ENCODE measurements at places on chromosomes 12 and 14.
A peak's percentile ranks its signal among the peaks of the same experiment; 100 is the strongest.

DNA sequence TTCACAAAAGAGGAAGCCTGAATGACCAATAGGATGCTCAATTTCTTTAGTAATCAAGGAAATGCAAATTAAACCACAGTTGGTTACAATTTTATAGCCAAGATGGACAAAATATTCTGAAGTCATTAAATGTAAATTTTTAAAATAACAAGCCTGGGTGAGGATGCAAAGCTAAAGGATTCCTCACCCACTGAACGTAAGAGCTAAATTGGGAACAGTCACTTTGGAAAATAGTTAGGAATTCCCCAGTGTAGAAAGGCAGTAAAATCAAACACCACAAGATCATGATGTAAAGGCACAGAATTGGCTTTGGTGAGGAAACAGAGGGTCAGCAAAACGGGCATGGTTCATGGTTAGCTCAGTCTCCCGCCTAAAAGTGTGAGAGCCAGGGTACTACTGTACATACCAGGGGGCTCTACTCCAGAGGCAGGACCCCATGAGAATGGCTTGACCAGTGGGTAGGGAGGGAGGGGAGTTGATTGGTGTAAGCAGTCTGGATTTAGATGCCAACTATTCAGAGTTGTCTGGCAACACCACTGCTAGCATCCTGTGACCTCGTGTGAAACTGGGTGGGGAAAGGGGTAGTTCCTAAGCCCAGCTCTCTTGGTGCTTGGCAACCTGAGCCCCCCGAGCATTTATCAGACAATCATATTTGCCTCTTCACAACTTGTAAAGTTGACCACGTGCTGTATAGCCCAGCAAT is 213.4 kb upstream of the EGLN3 start:
- DNase-seq: no peak

GRCh38 chr12:51749206-51749985 is 99.1 kb downstream of the FIGNL2 start:
- no peak for DNase-seq

- no peak for DNase-seq
Observed at GRCh38 chr14:71541973-71542690, 390.1 kb upstream of the RGS6 start.

- DNase-seq: no peak
Observed at GRCh38 chr12:11812241-11812585, 162.7 kb downstream of the ETV6 start.

- DNase-seq: no peak
Observed at GRCh38 chr12:102498471-102498870, 18.1 kb upstream of the IGF1 start.

DNA sequence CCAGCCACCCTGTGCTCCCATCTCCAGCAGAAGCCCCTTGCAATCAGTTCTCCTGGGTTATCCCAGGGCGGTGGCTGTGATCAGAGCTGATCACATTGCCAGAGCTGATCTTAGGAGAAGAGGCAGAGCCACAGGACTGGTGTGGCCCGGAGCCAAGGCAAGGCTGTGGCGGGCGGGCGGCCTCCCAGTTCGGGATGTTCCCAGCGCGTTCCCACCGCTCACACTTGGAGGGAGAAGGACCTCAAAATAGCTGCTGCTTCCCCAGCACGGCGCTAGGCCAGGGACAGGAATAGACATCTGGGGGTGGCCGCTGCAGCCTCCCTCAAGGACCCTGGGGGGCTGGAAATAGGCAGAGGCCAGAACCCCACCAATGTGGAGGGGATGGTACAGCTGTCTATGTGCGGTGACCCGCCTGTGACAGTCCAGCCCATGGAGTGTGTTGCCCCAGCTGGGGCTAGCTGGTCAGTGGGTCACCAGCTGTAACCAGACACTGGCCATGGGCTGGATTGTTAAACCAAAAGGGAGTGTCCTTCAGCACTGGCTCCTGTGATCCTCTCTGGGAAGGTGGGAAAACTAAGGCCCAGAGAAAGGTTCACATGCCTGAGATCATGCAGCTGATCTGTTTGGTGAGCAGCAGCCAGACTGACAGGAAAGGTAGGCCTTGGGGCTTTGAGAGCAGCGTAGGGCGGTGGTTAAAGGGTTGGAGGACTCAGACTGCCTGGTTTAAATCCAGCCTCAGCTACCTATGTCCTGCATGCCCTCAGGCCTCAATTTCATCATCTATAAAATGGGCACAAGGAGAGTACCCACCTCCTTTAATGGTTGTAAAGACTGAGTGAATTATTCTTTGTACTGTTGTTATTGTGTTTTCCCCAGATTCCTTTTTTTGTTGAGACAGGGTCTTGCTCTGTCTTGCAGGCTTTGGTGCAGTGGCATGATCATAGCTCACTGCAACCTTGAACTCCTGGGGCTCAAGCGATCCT is 8.0 kb upstream of the POP5 start:
- no peak for DNase-seq

DNA sequence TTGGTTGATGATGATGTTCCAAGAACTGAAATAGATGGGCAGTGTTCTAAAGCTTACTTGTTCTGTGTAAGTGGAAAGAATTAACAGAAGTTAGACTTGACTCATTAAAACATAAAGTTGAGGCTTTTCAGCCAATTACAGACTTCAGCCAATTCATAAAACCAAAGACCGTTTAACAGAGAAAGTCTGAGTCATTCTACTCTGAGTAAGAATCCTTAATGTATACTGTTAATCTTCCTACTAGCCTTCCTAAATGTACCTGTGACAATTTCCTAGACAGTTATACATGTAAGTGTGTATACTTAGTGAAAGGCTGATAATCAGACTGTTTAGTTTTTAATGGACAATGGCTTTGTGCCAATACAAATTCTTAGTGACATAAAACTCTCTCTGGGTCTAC is 681.0 kb downstream of the RPL10L start:
- no peak for DNase-seq

DNA sequence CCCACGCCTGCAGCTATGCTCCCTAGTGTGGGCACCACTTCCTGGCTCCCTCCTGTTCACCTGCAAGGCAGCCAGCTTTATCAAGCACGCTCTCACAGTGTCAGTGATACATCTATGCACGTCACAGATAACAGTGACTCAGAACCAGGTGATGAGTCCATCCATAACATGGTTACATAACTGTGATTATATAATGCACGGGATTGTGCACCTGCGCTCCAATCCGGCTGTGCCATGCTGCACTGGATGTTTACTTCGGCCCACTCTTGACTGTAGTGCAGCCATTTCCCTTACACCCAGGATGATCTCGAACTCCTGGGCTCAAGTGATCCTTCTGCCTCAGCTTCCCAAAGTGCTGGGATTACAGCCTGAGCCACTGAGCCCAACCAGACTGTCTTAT is 38.4 kb upstream of the CEP83 start:
- DNase-seq: no peak

DNA sequence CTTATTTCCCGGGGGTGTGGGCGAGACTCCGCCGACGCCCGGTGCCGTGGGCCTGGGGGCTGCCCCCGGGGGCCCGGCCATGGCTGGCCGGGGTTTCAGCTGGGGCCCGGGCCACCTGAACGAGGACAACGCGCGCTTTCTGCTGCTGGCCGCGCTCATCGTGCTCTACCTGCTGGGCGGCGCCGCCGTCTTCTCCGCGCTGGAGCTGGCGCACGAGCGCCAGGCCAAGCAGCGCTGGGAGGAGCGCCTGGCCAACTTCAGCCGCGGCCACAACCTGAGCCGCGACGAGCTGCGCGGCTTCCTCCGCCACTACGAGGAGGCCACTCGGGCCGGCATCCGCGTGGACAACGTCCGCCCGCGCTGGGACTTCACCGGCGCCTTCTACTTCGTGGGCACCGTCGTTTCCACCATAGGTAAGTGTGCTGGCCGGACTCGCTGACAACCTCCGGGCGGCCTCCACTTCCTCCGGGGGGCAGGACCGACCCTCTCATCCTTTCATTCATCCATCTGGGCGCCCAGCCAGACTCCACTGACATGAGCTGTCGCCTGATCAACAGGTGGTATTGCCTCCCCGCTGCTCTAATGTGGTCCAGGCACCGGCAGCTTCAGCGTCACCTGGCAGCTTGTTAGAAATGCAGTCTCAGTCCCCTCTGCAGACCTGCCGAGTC is 467 bp downstream of the KCNK13 start:
- DNase-seq: no peak

GRCh38 chr14:24425704-24426103 is 3.8 kb downstream of the CBLN3 start:
- no peak for DNase-seq

DNA sequence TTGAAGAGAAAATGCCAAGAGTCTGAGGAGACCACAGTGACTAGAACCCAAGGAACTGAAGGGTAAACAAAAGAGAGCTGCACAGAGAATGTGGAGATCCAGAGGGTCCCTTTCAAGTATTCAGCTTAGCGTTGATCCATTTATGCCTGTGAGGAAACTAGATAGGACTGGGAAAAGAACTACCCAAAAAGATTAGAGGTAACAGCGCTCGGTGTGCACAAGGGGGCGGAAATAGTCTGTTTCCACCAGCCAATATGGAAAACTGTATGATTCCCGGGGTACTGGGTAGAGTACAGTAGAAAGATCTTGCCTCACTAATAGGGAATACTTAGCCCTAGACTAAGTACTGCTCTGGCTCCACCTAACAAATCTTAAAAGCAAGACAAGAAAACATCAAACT is 135.5 kb downstream of the DPF3 start:
- DNase-seq: no peak

DNA sequence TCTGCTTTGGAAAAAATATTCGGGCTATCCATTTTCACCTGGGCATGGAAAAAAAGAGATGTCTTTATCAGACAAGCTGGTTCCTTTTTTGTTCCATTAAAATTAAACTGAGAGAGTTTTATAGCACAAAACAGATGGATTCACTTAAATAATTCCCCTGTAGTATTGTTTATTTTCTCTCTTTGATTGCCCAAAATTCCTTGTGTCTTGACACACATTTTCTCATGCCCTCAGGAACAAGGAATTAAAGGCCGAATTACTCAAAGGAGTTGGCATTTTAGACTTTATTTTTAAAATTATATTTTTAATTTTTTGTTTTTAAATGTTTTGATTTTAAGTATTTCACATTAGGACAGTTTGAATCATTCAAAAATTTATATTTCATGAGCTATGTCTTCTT is 69.6 kb upstream of the SLCO1C1 start:
- no peak for DNase-seq

- no peak for DNase-seq
Observed at GRCh38 chr14:32033543-32033942, 43.6 kb upstream of the ARHGAP5 start.

DNA sequence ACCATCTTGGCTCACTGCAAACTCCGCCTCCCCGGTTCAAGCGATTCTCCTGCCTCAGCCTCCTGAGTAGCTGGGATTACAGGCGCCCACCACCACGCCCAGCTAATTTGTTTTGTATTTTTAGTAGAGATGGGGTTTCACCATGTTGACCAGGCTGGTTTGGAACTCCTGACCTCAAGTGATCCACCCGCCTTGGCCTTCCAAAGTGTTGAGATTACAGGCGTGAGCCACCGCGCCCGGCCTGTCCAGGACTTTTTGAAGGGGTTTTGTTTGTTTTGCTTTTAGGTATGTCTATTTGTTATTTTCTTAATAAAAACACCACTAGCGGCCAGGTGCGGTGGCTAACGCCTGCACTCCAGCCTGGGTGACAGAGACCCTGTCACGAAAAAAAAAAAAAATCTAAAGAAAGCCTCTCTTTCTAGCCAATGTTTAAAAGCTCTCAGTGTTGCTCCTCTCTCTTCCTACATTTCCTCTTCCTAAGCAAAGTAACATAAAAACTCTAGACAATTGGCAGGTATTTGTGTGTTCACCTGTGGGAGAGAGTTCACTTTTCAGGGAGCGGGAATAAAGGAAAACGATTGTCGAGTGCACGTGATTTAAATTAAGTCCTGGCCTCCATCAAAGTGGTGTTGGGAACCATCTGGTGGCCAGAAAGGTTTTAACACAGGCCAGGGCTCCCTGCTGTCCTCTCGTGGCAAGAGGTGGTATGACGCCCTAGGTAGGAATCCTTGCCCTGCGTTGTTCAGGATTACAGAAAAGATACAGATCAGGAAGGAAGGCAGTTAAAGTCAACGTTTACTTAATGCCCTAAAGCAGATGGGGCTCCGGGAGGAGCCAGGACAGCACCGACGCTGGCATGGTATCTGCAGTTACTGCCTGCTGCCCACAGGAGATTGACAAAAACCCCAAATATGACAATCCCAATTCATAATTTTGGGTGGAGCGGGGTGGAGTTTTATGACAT is 36.2 kb upstream of the ATP23 start:
- peak; percentile 83 for DNase-seq

- no peak for DNase-seq
Observed at GRCh38 chr12:33439587-33440011, at the start of gene SYT10. SYT10 (minus strand) TSS chr12:33439819; CDS start chr12:33439522, 297 bp downstream.

DNA sequence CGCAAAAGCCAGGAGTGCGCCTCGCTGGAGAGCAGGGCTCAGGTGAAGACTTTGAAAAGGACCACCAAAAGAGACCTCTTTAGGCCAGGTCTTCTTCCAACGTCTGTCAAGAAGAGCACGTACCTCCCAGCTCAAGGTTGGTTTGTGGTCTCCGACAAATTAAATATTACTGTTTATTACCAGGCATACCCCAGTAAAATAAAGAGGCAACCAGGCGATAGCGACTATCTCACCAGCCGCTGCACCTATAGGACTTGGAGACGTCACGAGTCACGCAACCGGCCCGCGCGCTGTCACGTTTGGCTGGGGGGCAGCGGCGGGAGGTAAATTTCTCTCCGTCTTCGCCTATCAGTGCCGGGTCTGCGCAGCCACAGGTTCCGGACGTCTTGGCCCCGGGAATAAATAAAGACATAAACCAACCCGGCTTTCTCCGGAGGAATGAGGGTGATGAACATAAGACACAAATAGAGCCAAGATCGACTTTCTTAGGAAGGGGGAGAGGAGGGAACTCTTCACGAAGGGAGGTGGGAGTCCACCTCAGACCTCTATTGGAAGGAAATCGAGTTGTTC is 2.0 kb upstream of the TBX5 start:
- DNase-seq: no peak

DNA sequence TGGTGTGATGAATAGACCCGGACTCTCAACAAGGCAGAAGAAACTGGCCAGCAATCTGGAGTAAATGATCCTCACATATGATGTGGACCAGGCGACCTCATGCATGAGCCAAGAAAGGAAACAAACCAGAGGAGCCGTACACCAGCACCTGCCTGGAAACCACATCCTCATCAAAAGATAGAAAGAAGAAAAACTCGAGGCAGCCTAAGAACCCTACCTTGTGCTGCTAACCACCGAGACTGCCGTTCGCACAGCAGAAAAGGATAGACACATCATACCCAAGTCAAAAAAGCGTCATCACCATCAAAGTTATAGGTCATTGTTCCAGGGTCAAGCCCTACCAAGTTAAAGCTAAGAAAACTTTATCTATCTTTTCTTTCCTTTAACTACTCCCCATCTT is 66.7 kb downstream of the RESF1 start:
- DNase-seq: peak; percentile 9

GRCh38 chr12:82525616-82526015 is 161.1 kb upstream of the TMTC2 start:
- no peak for DNase-seq

GRCh38 chr14:78834766-78835451 is 664.7 kb downstream of the NRXN3 start:
- DNase-seq: no peak

GRCh38 chr12:124100572-124101178 is 127.7 kb downstream of the ZNF664 start:
- no peak for DNase-seq

- DNase-seq: no peak
Observed at GRCh38 chr14:72740966-72741825, 152.7 kb downstream of the DPF3 start.

Measured in stimulated activated CD4-positive, alpha-beta T cell treated with anti-CD3 and anti-CD28 coated beads, Interleukin-1b, Interleukin-23, amount 100 ng/mL, for 4 hours (primary cell).